Stimulated activated CD8-positive, alpha-beta memory T cell treated with anti-CD3 and anti-CD28 coated beads, Interleukin-4, amount 100 ng/mL, for 24 hours (primary cell): ENCODE measurements at places on chromosomes 3 and 15.

DNA sequence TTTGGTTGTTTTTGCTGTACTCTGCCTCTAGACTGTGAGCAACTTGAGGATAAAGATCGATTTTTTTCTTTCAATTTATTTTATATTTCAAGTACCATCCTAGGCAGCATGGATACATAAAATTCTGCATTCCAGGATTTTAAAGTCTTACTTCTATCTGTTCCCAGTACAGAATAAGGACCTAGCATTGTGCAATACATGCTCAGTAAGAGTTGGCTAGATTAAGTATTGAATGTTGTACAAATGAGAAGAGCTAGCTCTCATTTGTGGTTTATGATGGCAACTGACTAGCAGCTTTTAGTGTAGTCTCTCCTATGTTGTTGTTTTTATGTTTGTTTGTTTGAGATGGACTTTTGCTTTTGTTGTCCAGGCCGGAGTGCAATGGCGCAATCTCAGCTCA, 222.7 kb downstream of the TP63 start:
- no peak for DNase-seq

DNA sequence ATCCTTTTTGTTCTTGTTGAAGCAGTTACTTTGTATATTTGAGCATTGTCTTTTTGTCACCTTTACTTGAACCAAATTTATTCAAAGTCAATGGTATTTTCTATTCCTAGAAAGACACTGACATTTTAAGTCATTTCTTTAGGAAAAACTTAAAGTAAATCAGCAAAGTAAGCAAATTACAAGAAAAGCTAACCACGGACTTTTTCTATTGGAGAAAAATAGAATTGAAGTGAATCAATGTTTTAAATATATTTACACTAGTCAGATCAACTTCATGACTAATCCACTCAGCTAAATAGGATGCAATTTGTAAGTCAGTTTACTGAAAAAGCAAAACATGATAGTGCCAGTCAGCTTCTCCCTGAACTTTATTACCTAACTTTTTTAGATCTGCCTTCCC, 733.8 kb upstream of the ALCAM start:
- DNase-seq = no peak

- no peak for DNase-seq
Measured at GRCh38 chr15:61556037-61556648, 327.0 kb upstream of the RORA start.

DNA sequence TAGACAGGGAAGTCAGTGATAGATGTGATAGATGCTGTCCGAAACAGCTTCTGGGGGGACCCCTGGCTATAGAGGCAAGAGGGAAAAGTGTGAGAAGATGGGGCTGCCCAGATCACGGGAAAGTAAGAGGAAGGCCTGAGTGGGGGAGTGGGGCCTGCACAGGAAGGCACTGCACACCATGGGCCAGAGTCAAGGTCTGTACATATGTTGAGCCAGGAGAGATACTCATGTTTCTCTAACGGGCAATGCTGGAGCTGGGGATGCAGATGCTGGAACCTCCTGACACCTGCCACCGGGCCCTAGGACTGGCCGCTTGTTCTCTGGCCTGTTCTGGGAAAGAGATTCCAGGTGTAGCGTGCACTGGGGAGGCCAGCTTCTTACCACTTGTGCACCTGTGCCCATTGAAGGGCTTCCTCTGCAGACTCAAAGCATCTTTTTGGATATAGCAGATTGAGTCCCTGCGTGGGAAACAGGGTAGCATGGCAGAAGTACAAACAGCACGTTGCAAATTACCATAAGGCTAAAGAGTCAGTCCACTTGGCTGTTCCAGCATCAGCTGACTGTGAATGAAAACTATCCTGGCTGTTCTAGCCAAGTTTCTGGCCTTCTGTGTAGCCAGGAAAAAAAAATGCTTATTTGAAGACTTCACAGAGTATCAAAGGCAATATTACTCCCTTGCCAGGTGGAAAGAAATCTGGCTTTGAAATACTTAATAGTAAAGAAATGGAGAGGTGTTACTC, 77.1 kb upstream of the GSK3B start:
- no peak for DNase-seq

- no peak for DNase-seq
Measured at GRCh38 chr3:194187233-194187944, 51.4 kb downstream of the HES1 start.

GRCh38 chr3:122219242-122219872, 35.9 kb downstream of the CASR start:
- DNase-seq = no peak

- DNase-seq = no peak
Measured at GRCh38 chr15:29670998-29671981, 151.0 kb downstream of the TJP1 start.

- DNase-seq = no peak
Measured at GRCh38 chr3:176953106-176954060, 243.9 kb downstream of the TBL1XR1 start.

DNA sequence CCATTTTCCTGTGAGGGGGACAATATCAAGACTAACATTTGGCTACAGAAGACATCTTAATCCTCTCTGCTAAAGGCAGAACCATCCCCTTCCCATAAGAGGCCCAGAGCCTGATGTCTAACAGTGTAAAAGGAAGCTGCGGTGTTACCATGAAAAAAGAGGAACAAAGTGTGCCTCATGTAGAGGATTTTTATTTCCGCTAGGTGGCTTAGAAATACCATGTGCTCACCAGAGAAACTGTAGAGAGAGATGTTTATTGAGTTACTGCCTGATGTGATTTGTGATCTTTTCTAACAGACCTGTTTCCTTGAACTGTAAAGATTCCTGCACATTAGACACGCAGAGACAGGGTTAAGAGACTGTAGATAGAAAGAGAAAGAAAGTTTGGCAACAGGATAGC, 22.0 kb downstream of the OR5H15 start:
- no peak for DNase-seq
